Right atrium auricular region (tissue), 2 donors: ENCODE measurements at places on chromosomes 16 and 17. TPM values are rescaled to one million over a fixed set of nuclear protein-coding genes. Genes with fewer than 3 reads are reported as not detected.

SYNGR3 gene
- 2.1 TPM for total RNA-seq

DNA sequence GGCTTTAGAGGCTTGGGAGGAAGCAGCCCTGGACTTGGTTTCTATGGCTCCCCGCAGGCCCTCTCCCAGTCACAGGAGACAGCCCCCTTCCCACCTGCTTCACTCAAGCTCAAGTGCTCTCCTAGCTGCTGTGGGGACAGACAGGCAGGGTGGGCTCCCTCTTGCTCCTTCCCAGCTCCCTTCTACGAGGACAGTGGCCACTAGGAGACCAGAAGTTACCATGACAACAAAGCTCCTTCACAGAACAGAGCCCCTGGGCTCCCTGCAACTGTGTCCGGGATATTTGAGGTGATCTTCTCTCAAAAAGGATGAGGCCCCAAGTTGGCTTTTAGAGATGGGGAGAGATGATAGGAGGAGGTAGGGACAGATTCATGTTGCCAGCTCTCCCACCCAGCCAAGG lies 116.3 kb downstream of the AMFR start:
- H3K4me1 ChIP-seq, result no peaks in the 10 kb centered on the region
- DNase-seq, result no peak
- H3K27ac ChIP-seq, result no peak overlapping the region
- H3K36me3 ChIP-seq, result no peaks in the 10 kb centered on the region

HCRT gene
- not detected for total RNA-seq

DNA sequence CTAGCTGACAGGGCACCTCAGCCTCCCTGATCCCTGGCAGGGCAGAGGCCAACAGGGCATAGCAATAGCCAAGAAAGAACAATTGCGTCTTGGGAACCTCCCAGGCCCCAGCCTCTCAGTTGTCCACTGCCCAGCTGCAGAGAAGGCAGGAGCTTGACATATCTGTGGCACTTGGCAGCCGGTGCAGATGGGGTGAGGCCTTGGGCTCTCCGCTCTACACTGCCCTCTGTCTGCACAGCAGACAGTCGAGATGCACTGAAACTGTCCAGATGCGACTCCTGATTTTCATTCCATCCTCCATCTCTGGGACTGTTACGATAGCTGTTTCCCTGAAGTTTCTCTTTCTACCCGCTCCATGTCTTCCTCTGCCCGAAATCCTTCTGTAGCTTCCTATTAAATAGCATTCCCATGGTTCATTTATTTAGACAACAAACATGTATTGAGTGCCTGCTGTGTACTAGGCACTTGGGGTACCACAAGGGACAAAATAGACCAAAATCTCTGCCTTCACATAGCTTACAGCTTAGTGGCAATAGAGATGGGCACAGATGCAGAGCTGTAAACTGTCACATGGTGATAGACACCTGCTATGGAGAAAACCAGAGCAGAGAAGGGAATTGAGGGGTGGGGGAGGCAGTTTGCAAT lies 3.3 kb downstream of the POLR3E start:
- peaks cover 31% of the 10 kb centered on the region for H3K36me3 ChIP-seq
- peaks cover 30% of the 10 kb centered on the region for H3K4me1 ChIP-seq
- no peak overlapping the region for H3K27ac ChIP-seq

GRCh38 chr17:28956112-28956511 lies 4.8 kb upstream of the PHF12 start:
- no peaks in the 10 kb centered on the region for H3K27me3 ChIP-seq
- no peak overlapping the region for H3K4me3 ChIP-seq
- no peak for DNase-seq
- no peaks in the 10 kb centered on the region for H3K36me3 ChIP-seq
- peaks cover 12% of the 10 kb centered on the region for H3K4me1 ChIP-seq
- H3K27ac ChIP-seq, result no peak overlapping the region
